ENCODE measurements at places on chromosomes 4 and X. TPM values are rescaled to one million over a fixed set of nuclear protein-coding genes. Genes with fewer than 3 reads are reported as not detected.

Gene MAD2L1
- total RNA-seq: 9.1 TPM

Gene TCEAL6
- not detected for total RNA-seq

Gene PAGE5
- not detected for total RNA-seq

Gene PROM1
- 0.10 TPM for total RNA-seq

Gene CXCL6
- 0.10 TPM for total RNA-seq

Gene ART3
- total RNA-seq: 0.33 TPM

Gene SLC30A9
- total RNA-seq: 51.3 TPM

Gene FREM3
- total RNA-seq: under 0.01 TPM

Gene MTMR8
- total RNA-seq: 0.86 TPM

Gene TCEAL2
- not detected for total RNA-seq

Gene CHST7
- 32.3 TPM for total RNA-seq

Gene GBA3
- not detected for total RNA-seq
